ENCODE measurements at places on chromosomes 3 and 15.

DNA sequence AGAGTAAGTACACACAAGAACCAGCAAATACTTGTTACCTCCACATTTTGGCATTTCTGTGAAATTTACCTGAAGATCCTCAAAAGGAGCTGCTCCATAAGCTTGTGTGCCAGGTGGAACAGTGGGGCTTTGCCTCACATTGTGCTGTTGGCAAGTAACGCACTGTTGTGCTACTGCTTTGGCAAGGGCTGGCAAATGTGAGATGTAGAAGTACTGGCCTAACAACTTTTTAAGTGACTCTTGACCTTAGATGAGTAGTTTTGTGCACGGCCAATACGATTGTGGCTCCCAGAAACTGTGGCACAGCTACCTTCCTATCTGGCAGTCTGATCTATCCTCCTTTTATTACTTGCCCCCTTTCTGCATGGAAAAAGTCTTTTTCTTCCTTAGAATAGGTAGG lies 337.0 kb downstream of the KCNH8 start:
- DNase-seq: no peak

DNA sequence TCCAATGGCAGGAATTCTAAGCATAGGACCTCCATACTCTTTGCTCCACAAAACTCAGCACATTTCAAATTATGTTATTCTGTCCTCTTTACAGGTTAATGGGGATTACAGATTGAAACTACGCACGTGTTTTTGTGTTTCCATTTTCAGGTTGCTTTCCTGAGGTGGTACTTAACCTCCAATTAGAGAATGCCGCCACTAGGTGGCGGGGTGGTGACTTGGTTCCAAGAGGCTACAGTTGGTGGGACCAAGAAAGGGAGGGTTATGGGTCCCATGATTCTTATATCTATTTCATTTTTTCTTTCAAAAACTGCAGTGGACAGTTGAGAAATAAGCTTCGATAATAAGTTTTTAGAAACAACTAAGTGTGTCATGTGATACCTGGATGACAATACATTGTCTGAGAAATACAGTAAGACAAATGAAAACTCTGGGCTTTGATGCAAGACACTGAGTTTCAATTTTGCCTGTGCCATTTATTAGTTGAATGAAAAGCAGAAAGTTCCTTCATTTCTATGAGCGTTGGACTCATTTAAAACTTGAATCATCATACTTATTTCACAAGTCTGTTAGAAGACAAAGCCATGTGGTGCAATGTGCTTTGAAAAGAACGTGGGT lies 539.0 kb downstream of the FGF12 start:
- no peak for DNase-seq

GRCh38 chr3:67460841-67461510 lies 193.4 kb downstream of the SUCLG2 start:
- no peak for DNase-seq

DNA sequence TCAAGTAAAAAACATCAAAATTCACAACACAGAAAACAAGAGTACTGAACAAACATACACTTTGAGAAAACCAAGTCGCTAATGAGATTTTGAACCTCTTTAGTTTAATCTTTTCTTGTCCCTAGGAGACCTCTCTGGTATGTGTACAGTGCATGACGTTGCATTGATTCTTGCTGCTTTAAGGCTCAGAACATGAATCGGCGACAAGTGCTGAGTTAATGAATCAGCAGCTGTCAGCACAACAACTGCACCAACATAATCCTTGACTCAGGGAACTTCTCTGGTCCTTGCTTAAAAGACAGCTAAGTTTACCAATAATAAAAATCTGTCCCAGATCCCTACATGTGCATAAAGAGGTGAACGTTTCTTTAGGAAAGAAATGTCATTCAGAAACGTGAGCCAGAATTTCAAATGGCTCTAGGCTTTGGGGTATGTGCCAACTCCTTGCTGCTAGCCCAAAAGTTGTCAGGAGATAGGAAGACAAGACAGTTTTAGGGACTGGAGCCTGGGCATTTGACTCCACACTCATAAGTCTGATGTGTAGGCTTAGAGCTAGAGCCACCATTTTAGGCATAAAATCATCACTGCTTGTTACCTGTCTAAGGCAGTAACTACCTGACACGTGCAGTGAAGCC lies 86.9 kb downstream of the IL5RA start:
- DNase-seq: no peak

GRCh38 chr3:102060814-102061213 lies 211.5 kb downstream of the NFKBIZ start:
- DNase-seq: no peak

DNA sequence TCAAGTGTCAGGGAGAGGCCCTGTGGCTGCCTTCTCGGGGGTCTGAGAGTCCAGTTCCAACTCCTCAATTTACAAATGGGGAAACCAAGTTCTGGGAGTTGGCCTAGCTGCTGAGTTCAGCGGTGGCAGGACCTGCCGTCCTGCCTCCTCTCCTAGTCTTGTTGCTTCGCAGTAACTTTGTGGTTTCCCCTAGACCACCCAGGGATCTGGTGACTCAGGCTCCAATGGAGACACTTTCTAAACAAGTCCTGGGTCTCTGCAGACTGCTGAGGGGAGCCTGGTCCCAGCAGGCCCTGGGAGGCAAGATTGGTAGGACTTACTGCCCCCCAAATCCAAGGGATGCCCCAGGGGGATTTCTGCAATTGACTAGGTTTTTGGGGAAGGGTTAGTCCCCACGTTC lies 83.6 kb downstream of the SMAD6 start:
- DNase-seq: no peak

GRCh38 chr3:107816107-107816506 lies 274.7 kb downstream of the CD47 start:
- no peak for DNase-seq

DNA sequence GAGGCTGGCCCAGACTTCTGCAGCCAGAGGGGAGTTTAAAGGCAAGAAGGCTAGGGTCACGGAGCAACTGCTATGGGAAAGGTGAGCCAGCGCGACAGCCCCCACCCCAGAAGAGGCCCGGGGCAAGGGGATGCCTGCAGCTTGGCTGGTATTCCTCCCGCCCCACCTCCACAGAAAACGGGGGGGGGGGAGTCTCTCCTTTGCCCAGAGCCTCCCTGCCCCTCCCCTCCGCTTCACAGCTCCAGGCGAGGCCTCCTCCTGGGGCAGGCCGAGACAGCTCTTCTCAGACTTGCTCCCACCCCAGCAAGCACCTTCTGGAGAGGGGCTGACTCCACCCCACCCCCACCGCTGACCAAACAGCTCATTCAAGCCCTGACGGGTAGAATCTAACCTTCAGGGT lies 13.4 kb downstream of the ANP32A start:
- DNase-seq: no peak

DNA sequence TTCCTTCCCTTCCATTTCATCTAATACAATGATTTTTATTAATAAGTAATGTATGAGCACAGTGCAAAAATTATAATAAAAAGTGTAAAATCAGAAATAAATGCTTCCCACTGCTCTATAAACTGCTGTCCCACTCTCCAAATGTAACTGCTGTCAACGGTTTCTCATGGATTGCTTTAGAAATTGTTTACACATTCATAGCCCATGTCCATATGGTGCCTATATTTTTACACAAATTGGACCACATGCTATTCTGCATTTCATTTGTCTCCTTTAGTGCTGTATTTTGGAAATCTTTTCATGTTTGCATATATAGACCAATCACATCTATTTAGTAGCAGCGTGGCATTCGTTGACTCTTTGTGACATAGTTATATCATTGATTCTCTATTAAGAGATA lies 164.7 kb upstream of the SLCO3A1 start:
- DNase-seq: no peak

DNA sequence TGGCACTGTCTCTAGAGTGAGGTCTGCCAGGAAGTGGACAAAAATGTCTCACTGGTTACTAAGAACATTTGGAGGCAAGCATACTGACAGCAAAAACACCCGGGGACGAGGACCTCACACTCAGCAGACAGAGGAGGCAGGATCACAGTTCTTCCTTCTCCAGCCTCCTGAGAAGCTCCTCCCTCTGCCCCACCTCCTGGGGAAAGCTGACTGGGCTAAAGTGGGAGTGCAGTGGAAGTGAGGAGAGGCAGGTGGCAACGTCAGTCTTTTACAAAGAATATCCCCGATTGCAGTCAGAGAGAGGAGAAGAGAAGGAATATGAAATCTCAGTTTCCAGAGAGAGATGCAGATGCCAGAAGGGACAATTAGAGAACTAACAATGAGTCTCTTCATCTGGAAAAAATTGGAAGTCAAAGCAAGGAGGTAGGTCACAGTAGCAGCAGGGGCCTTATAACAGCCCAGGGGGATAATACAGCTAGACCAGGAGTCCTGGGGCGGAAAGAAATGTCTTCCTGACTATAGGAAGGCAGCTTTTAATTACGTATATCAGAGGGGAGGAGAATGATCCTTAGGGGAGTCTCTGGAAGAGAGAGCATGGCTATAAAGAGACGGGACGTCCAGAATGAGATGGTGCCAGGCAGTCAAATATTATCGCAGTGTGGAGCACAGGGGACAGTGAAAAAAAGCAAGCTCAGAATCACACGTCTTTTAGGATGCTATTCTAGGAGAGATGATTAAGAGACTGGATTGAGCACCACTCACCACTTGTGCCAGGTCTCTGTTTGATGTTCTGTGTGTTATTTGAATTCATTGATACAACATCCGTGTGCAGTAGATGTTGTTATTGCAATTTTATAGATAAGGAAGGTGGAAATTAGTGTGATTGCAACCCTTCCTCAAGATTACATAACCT lies 47.2 kb downstream of the LEO1 start:
- no peak for DNase-seq

GRCh38 chr3:142929109-142929508 lies 34.4 kb downstream of the PAQR9 start:
- DNase-seq: no peak

GRCh38 chr3:190531406-190531805 lies 17.5 kb downstream of the IL1RAP start:
- DNase-seq: no peak

- DNase-seq: no peak
Measured at GRCh38 chr3:35927441-35927840, 288.1 kb downstream of the ARPP21 start.

- DNase-seq: no peak
Measured at GRCh38 chr3:124033360-124034015, 41.6 kb upstream of the ROPN1 start.

DNA sequence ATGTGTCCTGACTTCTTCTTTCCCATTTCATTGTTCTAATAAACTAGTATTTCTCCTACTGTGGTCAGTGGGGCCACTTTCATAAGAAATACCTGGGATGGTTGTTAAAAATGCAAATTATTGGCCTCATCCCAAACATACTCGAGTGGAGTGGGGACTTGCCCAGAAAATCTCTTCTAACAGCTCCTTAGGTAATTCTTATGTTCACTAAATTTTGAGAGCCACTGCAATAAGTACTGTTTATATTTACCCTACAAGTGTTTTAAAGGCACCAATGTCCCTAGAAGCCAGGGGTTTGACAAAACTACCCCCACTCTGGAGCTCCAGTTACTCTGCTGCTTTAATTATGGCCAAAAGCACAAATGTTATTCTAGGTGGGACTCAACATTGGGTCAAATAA lies 70.0 kb upstream of the ACP3 start:
- no peak for DNase-seq

DNA sequence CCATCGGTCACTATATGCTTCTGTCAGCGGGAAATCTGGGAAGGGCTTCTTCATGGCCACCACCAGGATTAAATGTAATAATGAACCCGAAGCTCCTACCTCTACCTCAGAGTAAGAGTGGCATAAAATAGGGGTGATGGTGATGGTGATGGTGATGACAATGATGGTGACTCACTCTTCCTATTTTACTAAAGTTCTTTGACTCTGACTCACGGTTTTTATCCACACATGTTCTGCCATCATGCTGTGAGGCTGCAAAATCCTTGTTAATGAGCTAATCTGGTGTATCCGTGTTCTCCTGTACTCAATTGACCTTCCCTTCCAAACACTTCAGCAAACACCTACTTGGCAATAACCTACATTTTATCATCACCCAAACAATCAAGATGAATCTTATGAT lies 18.3 kb upstream of the FOXP1 start:
- DNase-seq: no peak

- DNase-seq: no peak
Measured at GRCh38 chr3:100213891-100214573, 46.8 kb upstream of the TBC1D23 start.

DNA sequence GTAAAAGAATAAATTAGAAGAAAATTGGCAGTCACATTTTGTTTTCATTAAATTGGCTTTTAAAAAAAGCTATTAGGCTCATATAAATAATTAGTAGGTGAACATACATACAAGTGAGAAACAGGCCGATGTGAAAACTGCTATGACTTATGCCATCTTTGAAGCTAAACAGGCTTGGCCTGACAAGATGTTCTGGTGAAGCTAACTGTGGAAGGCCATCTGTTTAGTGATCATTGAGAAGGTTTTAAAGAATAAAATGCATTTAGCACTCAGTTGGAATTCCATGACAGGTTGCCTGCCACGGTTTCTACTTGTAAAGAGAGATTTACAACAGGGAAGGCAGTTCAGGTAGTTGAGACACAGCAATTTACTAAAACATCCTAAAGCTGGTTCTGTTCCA lies 264.0 kb upstream of the AGTR1 start:
- DNase-seq: no peak
